ENCODE measurements at places on chromosomes 11 and 22.

- DNase-seq = no peak
Measured at GRCh38 chr11:61896665-61897386, 5.5 kb upstream of the FADS3 start.

DNA sequence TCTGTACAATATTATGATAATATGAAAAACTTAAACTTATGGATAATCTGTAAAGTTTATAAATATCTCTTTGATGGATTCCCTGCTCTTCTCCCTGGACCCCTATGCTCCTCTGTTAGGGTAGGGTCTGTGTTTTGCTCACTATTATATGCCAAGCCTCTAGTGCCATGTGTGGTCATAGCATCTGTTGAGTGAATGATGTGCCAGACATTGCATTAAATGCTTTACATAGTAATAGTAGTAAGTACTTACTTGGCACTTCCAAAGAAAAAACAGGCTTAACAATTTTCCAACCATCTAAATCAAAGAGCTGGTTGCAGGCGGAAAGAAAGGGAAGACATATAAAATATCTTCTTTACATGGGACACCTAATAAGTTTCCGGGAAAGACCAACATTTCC is 46.8 kb downstream of the LGR4 start:
- DNase-seq = no peak

GRCh38 chr11:116312570-116313391 is 460.0 kb downstream of the BUD13 start:
- no peak for DNase-seq

- DNase-seq = no peak
Measured at GRCh38 chr11:133966921-133967598, 10.3 kb upstream of the IGSF9B start.

- DNase-seq = no peak
Measured at GRCh38 chr11:29268733-29269132, 748.1 kb downstream of the KCNA4 start.

- DNase-seq = no peak
Measured at GRCh38 chr11:111761036-111761435, 5.2 kb downstream of the PPP2R1B start.

DNA sequence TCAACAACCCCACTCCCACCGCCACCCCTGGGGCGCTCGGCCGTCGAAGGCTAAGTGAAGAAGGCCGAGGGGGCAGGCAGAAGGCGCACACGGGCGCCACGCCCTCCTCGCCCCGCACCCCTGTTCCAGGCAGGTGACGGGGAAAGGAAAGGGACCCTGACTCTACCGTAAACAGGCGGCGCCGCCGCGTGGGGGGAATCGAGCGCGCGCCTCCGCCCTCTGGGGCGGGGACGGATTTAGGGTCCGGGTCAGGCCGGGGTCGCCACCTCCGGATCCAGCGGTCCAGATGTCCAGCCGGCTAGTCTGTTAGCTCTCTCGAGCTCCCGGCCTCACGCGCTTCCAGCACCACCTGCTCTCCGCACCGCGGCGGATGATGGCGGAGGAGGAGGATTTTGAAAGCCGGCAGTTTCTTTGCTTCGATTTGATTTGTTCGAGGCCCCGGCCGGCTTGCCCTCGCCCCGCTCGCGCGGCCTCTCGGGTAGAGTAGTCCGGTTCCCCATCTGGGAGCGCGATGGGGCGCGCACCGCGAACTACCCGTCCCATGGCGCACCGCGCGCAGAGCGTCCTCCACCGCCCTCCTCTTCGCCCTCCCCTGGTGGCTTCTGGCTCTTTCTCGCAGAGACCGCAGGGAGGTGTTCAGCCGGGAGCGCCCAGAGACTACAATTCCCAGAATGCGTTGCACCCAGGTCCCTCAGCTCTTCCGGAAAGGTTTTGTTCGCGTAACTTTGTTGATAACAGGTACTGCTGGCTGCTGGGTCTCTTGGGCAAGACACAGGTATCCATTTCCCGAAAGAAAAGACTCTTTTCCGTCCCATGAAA is at the start of gene RANGAP1:
Gene RANGAP1 (minus strand): TSS at position 368 of the 819 bp plus-strand sequence. CDS start 5,143 bp downstream, outside the sequence.
- peak; percentile 98 for DNase-seq

DNA sequence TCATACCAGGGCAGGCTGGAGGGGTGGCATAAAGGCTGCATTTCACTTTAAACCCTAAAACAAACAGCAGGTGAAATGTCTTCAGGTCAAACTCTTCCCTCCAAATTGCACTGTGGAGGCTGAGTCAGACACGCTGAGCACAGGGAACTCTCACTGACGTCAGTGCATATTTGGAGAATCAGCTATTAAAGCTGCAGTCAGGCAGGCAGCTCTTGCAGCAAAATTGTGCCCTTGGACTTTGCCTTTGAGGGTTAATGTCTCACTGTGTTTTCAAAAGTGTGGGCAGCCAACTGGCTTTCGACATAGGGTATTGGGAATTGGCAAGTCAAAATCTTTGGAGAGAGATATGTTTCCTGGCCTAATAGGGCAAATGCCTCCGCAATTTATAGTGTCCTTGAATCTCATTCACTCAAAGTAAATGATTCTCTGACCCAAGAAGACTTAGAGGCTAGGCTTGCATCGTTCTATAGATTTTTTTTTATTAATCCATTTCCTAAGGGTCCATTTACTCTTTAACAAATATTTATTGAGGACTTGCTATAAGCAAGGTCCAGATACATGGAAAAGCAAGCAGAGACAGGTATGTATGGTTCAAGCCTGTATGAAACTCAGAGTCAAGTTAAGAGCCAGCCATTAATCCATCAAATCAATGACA is 27.7 kb upstream of the SMCO4 start:
- no peak for DNase-seq

GRCh38 chr22:46045459-46046298 is 68.7 kb upstream of the WNT7B start:
- no peak for DNase-seq

GRCh38 chr11:114617157-114618124 is 21.9 kb upstream of the NXPE4 start:
- DNase-seq = no peak

- DNase-seq = no peak
Measured at GRCh38 chr11:86627776-86628455, 44.5 kb downstream of the ME3 start.

GRCh38 chr11:241634-242033 is 4.9 kb downstream of the PSMD13 start:
- no peak for DNase-seq

GRCh38 chr11:76653674-76654284 is 16.8 kb downstream of the LRRC32 start:
- peak; percentile 65 for DNase-seq

DNA sequence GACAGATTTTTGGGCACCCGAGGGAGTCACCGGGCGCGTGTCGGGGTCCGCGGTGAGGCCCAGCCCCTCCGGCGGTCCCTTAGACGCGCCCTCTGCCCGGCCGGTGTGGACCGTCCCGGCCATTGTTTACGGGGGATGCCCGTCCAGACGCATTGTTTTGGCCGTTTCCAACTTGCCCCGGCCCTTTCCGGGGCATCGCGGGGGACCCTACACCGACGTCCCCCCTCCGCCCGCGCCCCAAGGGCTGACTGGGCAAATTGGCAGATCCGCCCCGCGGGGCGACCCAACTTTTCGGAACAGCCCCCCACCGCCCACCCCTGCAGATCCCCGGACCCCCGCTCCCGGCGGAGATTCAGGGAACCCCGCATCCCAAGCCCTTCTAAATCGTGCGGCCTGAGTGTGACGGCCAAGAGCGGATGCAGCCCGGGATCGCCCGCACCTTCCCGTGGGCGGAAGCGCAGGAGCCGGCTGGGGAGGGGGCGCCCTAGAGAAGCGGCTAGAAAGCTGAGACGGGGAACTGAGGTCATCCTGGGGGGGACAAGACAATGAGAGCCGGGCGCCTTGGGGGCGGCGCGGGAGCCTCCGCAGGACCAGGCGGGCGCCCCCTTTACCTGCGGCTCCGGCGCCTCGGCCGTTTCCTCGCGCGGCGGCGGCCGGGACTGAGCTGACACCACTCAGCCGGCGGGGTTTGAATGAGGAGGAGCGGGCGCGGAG is 17.1 kb upstream of the CCT8L2 start:
- DNase-seq = no peak

DNA sequence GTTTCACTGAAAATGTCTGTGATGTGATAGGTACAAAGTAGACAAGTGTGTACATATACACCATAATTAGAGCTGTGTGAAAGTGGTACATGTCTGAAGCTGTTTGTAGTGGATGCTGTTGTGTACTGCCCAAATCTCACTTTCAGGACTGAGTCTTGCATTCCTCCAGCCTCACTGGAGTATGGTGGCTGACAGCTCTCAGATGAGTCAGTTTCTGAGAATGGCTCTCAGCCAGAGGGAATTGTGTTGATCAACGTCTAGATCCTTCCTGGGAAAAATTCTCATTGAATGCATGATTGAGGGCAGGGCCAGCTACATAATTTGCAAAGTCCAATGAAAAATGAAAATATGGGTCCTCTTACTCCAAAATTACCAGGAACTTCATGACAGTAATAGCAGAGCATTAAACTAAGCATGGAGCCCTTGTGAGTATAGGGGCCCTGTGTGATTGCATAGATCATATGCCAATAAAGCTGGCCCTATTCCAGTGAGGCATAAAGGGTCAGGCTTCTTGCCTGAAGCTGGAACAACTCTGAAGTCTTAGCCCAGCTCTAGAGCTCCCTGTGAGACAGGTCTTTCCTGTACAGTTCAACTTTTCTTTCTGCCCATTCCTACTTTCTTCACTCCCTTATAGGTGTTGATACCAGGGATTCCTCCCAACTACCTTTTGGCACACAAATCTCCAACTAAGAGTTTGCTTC is 10.8 kb upstream of the CYP2R1 start:
- no peak for DNase-seq

DNA sequence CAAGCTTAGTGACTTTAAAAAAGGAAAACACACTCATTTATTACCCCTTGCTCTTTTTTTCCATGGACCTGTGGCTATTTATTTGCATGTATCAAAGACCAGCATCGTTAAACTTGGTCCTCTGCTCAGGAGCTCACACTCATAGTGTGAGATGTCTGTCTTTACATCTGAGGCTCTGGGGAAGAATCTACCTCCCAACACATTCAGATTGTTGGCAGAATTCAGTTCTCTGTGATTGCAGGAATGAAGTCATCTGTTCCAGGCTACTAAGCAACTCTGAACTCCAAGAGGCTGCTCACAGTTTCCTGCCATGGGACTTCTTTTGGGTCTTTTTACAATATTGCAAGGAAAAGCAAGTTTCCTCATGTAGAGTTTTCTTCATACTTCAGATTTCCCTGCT is 138.8 kb downstream of the LRRC4C start:
- no peak for DNase-seq

GRCh38 chr22:42343531-42344081 is 73.2 kb upstream of the TCF20 start:
- DNase-seq = no peak

DNA sequence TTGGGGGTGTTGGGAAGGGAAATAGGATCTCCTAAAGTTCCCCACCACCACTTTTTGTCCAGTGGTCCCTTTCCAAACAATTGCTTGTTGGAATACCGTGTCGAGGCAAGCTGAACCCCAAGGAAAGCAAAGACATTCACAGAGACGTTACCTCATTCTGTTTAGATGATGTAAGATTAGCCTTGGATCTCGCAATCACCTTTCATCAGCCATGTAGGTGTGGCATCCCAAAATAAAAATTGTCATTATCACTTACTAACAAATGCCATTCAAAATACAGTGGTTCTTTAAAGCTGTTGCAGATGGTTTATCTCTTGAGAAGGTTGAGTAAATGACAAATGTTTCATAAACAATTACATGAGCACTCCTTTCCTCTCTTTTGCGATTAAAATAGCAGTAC is 86.5 kb upstream of the SLC25A18 start:
- no peak for DNase-seq

DNA sequence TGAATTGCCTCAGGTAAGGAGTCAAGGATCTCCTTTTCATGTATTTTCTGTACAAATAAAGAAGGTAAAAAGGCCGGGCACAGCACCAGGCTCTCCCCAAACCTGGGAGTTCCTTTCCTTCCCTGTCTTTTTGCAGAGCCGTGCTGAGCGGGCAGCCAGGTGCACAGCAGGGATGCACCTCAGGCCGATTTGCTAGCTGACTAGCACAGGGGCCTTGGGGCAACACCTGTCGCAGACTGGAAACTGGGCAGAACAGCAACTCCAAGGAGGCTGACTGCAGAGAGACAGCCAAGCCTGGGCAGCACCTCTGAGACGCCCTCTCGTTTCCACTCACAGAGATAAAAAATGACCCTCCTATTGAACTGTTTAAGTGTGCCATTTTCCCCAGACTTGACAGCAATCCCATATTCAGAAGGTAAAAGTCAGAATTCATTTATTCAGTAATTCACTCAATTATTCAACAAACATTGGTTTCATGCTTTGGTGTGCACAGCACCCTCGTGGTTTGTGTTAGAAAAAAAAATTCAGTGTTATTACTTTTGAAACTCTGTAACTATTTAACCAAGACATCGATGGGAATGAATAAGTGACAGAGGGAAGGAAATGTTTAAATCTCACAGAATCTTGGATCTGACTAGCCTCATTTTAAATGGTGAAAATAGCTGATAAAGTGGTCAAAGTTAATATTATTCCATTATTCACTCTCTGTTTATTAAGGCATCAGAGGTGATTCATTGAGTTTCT is 120.9 kb downstream of the GALNT18 start:
- DNase-seq = no peak

GRCh38 chr11:57294225-57295131 is 30.3 kb downstream of the TNKS1BP1 start:
- no peak for DNase-seq

DNA sequence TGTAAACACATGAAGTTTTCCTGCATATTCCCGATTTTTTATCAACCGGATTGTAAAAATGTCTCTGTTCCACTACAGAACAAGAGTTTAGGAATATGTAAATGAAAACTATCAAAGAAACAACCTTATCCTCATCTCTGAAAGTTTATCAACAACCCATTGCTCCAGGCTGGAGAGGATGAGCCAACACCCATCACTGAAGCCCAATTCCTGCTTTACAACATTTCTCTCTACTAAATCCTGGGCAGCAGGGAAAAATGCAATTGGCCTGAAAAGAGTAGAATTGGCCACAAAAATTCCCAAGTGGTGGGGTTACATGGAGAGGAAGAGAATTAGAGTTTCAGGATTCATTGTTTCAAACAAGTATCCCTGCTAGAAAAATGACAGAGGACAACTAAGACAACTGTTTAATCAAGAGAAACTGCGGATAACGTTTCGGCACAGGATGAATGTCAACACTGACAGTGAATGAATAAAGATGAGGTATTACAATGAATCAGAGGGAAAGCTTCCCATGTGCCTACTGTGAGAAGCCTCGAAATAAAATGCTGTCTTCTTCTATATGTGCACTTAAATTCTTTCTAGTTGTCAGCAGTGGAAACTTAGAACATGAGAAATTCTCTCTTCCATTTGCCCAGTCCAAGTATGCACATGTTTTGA is 317.3 kb upstream of the ANO3 start:
- DNase-seq = no peak

- DNase-seq = no peak
Measured at GRCh38 chr11:21511835-21512440, 680.9 kb upstream of the ANO5 start.

- no peak for DNase-seq
Measured at GRCh38 chr11:134261626-134262488, 8.5 kb downstream of the ACAD8 start.

DNA sequence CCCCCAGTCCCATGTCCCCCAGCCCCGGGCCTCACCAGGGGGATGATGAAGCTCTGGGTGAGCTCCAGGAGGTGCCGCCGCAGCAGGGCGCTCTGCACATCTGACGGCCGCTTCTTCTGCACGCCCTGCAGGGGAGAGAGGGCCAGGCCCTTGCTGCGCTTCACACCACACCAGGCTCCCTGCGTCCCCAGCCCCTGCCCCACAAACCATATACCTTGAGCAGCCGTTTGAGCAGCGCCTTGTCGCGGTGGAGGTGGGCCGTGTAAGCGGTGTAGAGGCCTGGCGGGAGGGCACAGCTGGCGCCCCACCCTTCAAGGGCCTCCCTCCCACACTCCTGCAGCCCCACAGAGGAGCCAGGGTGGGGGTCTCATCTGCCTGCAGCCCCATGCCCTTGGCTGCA is 6.2 kb upstream of the PLXNB2 start:
- DNase-seq = no peak

GRCh38 chr11:17740649-17741235 is 6.2 kb downstream of the KCNC1 start:
- DNase-seq = no peak

Measured in SJSA1 (cell line).